Esophagus mucosa (tissue), 1 donor: ENCODE measurements at places on chromosomes 1 and 21.

DNA sequence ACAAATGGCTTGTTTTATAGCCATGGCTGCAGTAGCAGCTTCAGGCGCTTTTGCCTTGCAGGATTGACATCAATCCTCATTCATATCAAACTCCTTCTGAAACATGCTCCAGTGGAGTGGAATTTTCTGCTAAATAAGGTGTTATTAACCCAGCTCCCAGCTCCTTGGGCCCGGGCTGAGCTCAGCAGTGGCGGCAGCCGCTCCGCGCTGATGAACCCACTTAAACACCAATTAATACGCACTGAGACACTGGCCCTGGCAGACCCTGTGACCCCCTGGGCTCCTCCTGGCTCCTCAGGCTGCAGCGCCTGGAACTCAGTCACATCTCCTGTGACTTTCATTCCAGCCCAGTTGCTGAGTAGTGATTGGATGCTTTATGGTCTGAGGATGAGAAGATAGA lies 137.4 kb upstream of the GRIK3 start:
- ATAC-seq = no peak

- ATAC-seq = peak; percentile 24
These were observed 15.1 kb downstream of the TRIM11 start for GRCh38 chr1:228391411-228392020.

- no peak for ATAC-seq
These were observed 204.2 kb upstream of the RRP15 start for GRCh38 chr1:218080863-218081262.

GRCh38 chr1:15353839-15354579 lies 55.7 kb upstream of the EFHD2 start:
- no peak for ATAC-seq
